ENCODE measurements at places on chromosomes 2 and 18. TPM values are rescaled to one million over a fixed set of nuclear protein-coding genes. Genes with fewer than 3 reads are reported as not detected.

ANKRD30BL gene
- not detected for total RNA-seq

SLC5A7 gene
- total RNA-seq, result not detected

GRCh38 chr18:32337347-32337746 is 133.3 kb downstream of the GAREM1 start:
- H3K4me3 ChIP-seq, result no peak overlapping the region
- H3K4me1 ChIP-seq, result no peaks in the 10 kb centered on the region
- DNase-seq, result no peak

GRCh38 chr2:182866095-182866460 is 359 bp downstream of the FRZB start:
- H3K27ac ChIP-seq, result no peak overlapping the region
- H3K36me3 ChIP-seq, result no peaks in the 10 kb centered on the region
- no peaks in the 10 kb centered on the region for H3K27me3 ChIP-seq
- DNase-seq, result no peak
